Naive thymus-derived CD4-positive, alpha-beta T cell (primary cell): ENCODE measurements at places on chromosomes 7 and 10.

- no peak for DNase-seq
Measured at GRCh38 chr10:44571701-44572100, 186.8 kb upstream of the CXCL12 start.

DNA sequence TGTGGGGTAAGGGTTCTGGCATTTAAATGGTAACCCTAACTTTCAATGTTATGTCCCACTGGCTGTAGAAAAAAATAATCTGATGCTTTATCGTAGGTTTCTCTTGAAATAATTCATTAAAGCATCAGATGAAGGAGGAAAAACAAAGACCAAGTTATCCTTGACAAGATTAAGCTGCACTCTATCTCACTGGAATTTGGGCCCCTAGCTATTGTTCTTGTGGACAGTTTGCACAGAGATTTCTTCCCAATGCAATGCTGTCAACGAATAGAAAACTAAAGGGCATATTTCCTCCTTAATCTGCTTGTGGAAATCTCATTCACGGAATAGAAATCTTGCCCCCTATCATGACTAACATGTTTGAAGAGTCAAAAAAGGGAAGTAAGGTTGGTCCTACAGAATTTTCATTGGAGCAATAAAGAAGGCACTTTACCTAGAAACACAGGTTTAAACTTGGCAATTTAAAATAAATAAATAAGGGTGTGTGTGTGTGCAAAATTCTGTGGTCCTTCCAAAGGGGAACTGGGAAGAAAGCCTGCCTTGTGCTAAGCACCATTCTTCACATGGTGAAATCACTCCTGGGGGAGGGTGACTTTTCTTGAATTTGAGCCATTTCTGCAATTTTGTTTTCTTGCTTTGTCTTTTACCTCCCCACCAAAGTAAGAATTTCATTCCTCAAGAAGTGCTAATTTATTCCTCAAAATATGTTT lies 242.8 kb downstream of the GLI3 start:
- no peak for DNase-seq

DNA sequence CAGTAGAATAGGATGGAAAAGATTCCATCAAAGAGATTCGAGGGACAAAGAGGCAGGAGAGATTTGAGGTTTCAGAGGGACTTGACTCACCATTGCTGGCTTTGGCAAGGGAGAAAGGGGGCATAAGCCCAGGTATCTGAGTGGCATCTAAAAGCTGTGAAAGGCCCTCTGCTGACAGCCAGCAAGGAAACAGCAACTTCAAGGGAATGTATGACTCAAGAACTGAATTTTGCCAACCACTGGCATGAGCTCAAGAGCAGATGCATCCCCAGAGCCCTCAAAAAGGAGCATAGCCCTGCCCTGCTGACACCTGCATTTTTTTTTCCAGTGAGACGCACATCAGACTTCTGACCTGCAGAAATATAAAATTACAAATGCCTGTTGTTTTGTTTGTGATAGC lies 19.6 kb upstream of the ADAM12 start:
- no peak for DNase-seq

DNA sequence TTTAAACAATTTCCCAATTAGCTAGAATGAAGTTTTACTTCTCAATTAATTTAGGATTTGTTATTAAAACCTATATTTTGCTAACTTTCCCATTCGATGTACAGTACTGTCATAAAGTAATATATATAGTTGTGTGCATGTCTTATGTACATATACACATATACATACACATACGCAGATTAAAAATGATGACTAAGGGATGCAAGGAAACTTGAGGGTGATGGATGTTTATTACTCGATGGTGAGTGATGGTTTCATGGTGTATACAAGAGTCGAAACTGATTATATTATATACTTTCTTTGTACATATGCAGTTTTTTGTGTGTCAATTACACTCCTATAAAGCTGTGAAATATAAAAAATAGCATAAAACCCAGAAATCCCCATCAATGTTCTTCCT lies 248.2 kb downstream of the COBL start:
- no peak for DNase-seq

DNA sequence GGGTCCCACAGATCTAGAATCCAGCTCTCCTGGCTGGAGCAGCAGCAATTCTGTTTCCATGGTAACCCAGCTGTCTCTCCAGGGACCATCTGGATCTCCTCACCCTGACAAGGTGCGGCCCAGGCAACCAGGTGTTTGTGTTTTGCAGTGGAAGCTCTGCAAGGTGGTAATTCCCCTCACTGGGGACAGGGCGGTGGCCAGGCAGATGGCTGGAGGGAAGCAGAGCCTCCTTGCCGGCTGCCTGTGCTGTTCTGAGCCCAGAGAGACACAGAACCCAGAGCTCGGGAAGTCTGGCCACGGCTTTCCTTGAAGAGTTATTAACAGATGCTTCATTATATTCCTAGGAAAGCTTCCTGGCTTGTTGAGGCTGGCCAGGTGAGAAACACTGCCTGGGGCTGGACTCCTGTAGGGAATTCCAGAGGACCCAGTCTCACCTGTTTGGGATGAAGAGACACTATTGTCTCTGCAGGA lies 118.2 kb upstream of the PPIF start:
- DNase-seq = no peak

- DNase-seq = no peak
Measured at GRCh38 chr7:156198277-156198676, 386.0 kb upstream of the SHH start.
